Fibroblast of the aortic adventitia (primary cell): ENCODE measurements at places on chromosomes 4 and X.
A peak's percentile ranks its signal among the peaks of the same experiment; 100 is the strongest.

DNA sequence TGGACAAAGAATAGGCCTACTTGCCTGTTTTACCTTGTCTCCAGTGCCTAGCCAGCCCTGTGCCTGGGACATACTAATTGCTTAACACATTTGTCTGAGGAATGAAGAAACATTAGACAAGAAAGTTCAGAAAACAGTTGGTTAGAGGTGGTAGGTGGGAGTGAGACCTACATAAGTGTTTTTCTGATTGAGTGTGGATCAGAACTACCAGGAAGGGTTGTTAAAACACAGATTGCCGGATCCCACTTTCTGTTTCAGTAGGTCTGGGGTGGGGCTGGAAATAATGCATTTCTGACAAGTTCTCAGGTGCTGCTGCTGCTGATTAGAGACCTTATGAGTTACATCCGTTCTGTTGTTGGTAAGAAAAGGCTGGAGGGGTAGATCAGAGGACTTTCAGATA, 5.7 kb upstream of the JADE1 start:
- no peak for DNase-seq

DNA sequence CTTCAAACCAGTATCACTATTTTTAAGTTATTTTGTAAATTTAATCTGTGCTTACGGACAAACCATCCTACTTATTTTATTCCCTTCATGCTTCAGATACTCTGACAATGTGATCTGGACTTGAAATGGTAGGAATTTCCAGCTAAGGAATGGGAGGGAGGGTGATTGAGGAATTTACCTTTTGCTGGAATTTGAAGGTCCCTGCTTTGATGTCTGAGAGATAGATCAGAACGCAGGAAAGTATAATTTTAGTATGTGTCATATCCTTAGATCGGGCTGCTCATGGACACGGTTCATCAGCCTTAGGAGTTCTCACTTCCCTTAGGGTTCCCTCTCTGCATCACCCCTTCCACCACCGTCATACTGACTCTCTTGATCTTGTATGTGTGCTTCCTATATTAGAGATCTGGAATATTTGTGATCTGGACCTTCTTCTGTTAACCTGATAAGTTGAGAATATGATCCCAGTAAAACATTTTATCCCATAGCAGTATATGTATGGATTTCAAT, 16.8 kb downstream of the OCRL start:
- DNase-seq, result no peak

DNA sequence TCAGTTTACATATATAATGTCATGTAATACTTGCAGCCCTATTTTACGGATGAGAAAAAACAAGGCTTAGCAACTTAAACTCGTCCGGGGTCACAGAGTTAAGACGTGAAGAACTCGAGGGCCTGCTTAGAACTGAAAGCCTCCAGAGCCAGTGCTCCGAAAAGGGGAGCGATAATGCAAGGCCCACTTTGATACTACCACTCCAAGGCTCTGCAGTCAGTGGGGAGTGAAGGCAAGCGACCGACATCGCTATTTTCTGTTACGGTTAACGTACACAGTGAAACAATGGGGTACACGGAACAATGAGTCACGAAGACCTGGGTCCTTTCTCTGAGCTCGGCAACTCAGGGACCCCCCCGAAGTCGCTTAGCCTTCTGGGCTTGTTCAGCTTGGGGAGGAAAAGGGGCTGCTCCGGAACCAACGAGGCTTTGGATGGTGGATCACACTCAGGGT, 965 bp downstream of the PPA2 start:
- no peak for DNase-seq

DNA sequence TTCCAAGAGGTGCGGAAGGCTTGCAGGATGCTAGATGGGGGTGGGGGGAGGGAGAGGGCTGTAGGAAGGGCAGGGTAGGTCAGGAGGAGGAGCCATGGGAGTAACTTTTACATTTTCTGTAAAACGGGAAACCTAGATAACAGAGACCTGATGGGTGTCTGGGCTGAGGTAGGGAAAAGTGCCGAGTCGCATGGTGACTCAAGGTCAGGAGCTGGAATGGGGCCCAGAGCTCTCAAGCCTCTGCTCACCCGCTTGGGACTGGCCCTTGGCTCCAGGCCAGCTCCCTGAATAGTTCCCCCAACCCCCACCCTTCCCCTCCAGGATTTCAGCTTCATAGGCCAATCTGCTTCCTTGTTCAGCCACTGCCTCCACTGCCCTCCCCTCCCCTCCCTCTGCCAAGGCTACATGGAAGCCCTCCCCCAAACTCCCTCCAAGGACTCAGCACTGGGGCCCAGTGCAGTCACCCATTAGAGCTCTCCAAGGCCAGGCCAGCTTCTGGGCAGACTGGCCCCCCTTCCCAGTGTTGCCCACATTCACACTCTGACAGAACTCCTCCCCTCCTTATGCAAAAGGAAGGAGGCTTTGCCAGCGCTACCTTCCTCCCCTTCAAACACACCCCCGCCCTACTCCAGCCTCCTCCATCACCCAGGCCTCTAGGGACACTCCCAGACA, 43.6 kb downstream of the TSC22D3 start:
- DNase-seq, result peak; percentile 90

DNA sequence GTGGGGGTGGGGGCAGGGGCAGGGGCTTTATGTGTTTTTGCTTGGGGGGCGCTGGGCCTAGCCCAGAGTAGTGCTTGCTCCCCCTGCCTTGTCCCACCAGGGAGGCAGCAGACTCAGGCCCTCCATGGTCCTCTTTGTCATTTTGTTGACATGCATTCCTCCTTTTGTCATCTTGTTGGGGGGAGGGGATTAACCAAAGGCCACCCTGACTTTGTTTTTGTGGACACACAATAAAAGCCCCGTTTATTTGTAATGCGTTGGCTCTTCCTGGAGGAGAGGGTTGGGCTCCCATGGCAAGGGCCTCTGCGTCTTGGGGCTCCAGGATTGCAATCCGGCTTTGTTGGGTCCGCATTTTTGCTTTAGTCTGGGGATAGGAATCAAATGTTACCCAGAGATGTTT, 2.2 kb downstream of the EMD start:
- no peak for DNase-seq
